NCI-H1694 (cell line): ENCODE measurements at places on chromosomes 3 and 15.

DNA sequence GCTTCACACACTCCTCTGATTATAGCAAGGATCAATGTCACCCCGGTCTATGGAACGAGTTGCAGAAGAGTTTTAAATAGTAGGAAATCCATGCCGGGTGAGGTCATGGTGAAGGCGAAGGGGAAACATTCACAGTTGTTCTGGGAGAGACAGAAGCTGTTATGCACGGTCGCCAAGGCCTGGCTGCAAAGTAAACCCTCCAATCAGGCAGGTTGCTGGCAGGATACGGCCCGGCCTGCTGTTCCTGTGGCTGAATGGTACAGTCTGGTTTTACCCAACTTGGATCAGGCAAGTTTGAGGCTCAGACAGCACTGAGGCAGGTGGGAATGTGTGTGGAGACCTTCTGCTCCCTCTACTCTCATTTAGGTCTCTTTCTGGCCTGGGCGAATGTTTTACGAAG, 45.3 kb upstream of the ATP2B2 start:
- DNase-seq, result no peak

GRCh38 chr3:114392831-114393230, 99.0 kb downstream of the TIGIT start:
- no peak for DNase-seq

DNA sequence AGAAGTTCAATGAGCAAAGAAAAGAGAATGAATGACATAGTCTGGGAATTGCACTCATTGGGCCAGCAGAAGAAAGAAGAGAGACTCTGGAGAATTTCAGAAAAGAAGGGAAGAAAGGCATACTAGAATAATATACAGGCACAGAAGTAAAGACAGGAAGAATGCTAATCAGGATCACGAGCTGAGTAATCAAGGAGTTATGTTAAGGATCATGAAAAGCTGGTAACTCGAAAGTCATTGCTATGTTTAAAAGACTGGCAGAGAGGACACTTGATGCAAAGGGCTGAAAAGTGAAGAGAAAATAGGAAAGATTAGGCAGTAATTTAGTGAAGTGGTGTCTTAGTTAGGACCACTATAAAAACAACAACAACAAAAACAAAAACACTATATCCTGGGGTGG, 284.1 kb downstream of the ZBBX start:
- DNase-seq, result no peak

DNA sequence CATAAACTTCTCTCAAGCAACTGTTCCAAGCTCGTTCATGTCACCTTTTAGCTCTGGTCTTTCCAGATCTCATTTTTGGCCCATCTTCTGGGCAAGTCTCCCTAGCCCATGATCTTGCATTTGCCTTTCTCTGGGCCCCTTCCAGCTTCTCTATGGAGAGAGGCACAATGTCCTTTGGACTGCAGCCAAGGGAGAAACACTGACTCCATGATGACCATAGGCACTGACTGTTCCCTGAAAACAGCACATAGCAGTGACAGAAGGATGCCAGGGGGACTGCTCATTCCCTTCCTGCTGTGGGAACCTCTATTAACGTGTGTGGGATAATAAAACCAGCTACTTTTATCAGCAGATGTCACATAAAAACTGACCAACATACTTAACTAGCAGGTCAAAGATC, 60.3 kb downstream of the STRIT1 start:
- DNase-seq, result no peak

DNA sequence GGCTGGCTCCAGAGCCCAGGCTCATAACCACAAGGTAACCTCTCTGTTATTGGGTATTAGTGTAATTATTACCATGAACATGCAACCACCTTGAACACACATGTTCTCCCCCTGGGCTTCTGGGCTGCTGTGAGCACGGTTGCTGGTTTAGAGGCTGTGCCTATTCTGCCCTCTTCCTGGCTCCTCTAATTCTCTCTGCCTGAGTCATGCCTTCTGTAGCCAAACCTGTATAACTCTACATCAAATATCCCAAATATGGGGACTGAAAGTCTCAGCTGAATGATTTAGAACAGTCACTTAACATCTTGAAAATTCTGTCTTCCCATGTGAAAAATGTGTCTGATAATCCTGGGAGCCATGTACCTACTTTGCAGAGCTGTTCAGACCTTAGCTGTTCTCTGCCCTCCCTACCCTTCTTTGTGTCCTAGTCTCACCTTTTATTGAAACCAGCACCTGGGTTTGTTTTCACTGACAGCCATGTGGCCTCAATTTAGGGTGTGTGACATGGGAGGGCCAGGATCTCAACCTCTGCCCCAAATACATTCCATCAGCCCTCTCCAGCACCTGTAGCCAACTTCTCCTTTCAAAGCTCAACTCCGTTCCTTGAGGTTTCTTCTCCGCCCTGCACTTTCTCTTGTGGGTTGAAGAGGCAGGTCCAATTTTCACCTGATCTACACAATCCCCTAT, 60.7 kb downstream of the PDZRN3 start:
- DNase-seq, result no peak

GRCh38 chr15:34941831-34942230, 27.7 kb downstream of the AQR start:
- no peak for DNase-seq

GRCh38 chr3:12840591-12841148, 695 bp downstream of the RPL32 start:
- DNase-seq, result no peak

DNA sequence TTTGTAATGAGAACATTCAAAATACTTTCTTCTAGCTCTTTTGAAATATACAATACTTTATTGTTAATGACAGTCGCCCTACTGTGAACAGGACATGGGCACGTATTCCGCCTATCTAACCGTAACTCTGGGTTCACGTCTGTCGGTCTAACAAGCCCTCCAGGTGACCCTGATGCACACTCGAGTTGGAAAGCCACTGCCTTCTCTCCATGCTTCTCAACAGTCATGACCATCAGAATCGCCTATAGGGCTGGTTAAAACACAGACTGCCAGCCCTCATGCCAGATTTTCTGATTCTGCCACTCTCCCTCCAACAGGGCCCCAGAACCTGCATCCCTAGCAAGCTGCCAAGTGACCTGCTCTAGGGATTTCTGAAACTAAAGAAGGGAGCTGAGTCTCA, 140.2 kb downstream of the FOXP1 start:
- DNase-seq, result no peak

DNA sequence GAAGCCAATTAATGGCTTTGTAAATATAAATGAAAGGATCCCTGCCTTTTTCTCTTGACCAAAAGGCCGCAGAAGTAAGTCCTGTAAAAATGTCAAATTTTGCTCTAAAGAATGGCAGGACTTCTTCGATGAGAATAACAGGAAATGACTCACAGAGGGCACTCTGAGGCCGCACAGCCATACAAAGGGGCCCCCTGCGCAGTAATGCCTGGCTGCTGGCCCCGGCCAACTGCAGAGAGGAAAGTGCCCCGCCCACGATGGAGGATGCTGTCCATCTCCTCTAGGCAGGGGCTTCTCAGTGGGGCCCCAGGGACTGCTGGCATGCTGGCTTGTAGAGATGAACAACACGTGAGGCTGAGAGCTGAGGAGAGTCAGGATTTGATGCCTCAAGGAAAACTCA, 18.1 kb upstream of the SCN10A start:
- no peak for DNase-seq

GRCh38 chr15:27686369-27686768, 412.7 kb downstream of the OCA2 start:
- no peak for DNase-seq

DNA sequence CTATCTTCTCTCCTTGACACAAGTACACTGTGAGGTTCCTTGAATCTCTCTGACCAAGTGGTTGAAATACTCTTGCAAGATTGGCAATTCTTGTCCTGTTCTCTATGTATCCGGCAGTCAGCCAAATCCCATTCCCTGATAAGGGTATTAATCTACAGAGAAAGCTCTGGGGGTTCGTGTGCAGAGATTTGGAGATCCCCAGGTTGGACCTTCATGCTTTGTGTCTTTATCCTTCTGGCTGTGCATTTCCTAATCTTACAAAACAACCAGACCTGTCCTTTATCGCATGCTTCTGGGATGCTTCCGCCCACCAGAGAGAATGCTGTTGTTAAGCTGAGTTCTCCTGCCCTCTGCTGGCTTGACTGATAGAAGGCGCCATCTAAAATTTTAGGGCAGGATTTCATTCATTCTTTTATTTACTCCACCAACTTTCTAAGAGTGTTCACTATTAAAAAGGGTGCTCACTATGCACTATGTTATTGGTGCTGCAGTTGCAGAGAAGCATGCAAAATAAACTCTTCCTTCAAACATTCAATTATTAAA, 8.6 kb upstream of the SST start:
- peak; percentile 26 for DNase-seq

DNA sequence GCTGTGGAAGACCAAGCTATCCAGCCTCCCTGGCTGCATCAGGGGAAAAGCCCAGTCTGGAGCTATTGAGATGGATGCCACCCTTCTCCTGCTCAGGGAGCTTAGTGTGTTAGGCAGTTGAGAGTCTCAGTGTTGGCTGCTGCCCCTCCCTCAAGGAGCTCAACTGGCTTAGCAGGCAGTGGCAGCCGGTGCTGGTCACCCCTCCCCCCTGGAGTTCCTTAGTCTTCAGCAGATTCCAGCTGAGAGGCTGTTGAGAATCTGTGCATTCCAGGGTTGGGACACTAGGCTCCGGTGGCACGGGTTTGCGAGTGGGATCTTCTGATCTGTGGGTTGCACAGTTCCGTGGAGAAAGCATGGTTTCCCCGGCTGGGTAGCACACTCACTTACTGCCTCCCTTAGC, 883.8 kb downstream of the NSUN3 start:
- DNase-seq, result no peak

- no peak for DNase-seq
These were observed 10.7 kb upstream of the ANXA2 start for GRCh38 chr15:60408463-60408981.

DNA sequence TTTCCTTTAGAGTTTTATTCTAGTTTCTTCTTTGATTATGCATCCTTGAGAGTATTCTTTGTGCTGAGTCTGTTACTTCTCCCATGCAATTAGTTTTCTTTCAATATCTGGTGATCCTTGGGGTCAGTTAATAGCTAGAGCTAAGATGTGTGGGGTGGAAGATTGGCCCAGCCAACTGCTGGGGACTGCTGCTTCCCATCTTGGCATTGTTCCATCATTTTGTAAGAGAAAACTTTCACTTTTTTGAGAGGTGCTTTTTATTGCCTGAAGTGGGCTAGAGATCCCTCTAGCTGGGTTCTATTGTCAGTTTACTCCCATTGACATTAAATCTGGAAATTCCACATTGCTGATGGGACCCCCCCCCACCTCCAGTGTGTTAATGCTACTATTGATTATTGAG, 15.4 kb downstream of the BCL2L10 start:
- DNase-seq, result no peak

- DNase-seq, result peak; percentile 20
These were observed 253.6 kb downstream of the MAGI1 start for GRCh38 chr3:65785065-65785645.

DNA sequence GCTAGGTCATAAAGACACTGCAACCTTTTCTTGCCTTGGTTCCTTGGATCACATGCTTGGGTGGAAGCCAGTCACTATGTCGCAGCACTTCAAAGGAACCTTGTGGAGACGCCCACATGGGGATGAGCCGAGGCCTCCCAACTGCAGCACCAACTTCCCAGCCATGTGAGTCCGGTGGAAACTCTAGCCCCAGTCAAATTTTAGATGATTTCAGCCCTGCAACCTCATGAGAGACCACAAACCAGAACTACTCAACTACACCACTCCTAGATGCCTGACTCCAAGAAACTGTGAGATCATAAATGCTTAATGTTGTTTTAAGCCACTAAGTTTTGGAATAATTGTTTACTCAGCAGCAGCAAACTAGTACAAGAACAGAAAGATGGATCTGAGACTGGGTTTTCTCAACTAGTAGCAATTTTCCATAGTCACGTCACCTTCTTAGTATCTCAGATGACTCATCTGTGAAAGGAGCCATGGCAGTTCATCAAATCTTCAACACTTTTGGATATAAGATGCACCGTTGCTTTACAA, 86.5 kb downstream of the MB21D2 start:
- DNase-seq, result no peak
